M059J (cell line): ENCODE measurements at places on chromosomes 1 and 21. TPM values are rescaled to one million over a fixed set of nuclear protein-coding genes. Genes with fewer than 3 reads are reported as not detected.
A peak's percentile ranks its signal among the peaks of the same experiment; 100 is the strongest.

GOLT1A gene
- total RNA-seq: 0.84 and 2.2 TPM in 2 replicates

DNA sequence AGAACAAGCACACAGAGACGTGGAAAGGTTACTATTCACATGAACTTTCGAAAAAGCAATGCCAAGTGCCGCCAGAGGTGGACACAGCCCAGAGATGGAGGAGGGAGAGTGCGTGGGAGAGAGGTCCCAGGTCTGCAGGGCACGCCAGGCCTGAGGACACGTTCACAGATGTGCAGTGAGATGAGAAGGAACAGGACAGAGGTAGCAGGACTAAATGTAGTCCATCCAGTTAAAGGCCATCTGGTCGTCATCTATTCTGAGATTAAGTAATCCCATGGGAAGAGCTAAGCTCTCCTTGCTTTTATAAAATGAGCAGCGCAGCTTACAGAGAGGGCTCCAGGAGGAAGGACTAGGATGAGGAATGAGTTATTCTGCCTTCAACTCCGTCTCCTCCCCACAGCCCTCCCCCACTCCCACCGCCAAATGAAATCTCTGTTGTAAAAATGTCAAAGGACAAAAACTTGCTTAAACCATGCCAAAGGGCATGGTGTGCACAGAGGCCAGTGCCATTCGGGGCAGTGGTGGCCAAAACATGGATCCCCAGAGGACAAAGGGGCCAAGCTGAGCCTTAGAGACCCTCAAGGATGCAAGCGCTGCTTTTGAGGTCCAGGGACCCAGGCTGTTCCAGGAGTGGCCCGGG, 85.4 kb upstream of the SLC25A33 start:
- DNase-seq: no peak

DNA sequence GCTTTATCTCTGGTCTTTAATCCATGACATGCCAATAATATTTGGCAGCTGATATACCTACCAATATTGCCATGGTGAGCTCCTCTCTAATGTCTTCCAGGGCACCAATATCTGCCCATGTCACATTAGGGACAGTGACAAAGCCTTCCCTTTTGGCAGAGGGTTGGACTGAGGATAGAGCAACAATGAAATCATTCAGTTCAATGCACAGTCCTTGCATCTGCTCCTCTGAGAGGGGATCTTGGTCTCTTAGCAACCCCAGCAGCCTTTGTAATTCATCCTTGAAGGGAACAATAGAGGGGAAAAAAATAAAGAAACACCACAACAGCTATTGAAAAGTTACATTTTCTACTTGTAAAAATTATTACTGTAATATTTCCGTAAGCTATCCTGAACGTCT, 42.3 kb downstream of the NVL start:
- no peak for DNase-seq

- DNase-seq: peak; percentile 54
Observed at GRCh38 chr21:30408782-30409494, 13.1 kb downstream of the KRTAP13-1 start.
